H4 (cell line): ENCODE measurements at places on chromosomes 16 and 17.

GRCh38 chr17:935485-935884, 44.1 kb downstream of the NXN start:
- no peak for DNase-seq

GRCh38 chr17:72838068-72838467, 254.4 kb downstream of the SLC39A11 start:
- DNase-seq, result no peak

GRCh38 chr17:75133001-75133400, 1.5 kb upstream of the NT5C start:
- no peak for DNase-seq

DNA sequence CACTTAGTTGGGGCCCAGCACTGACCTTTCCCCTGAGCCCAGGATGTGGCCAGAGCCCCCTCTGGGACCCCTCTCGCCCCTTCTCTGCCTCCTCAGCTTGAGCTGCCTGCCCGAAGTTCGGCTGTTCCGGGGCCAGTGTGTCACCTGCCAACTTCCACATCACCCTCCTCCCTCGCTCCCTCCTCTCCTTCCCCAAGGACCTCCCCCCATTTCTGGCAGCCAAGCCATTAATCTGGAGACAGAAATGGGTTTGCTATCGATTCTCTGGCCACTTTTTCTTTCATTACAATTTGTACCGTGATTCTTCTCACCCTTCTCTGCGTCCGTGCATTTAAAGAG, 8.8 kb upstream of the ADAM11 start:
- no peak for DNase-seq

GRCh38 chr16:84570739-84571403, 47.0 kb downstream of the COTL1 start:
- DNase-seq, result no peak

- DNase-seq, result no peak
These were observed 58.3 kb upstream of the LGALS9 start for GRCh38 chr17:27572665-27573064.
